Psoas muscle (tissue), 8 donors: ENCODE measurements at places on chromosomes 13 and 19. TPM values are rescaled to one million over a fixed set of nuclear protein-coding genes. Genes with fewer than 3 reads are reported as not detected.

The RNF225 gene
- total RNA-seq: not detected

The ISOC2 gene
- 78.0 TPM for total RNA-seq

The NAPSA gene
- 0.29 TPM for total RNA-seq

The ZNF773 gene
- 5.7 TPM for total RNA-seq

The CALR gene
- total RNA-seq: 170 TPM

The KLF2 gene
- 24.8 TPM for total RNA-seq

The ZNF791 gene
- 18.9 TPM for total RNA-seq

The FAM174C gene
- total RNA-seq: 18.1 TPM

The ATP1A3 gene
- total RNA-seq: 0.15 TPM

The METTL21C gene
- total RNA-seq: 1.4 TPM

The TYROBP gene
- total RNA-seq: 22.1 TPM

The NPAS1 gene
- 0.23 TPM for total RNA-seq

The DMKN gene
- total RNA-seq: 0.45 TPM

The ZNF835 gene
- total RNA-seq: 1.1 TPM

The ZNF486 gene
- 0.50 TPM for total RNA-seq

The TTYH1 gene
- 0.67 TPM for total RNA-seq

The FCAR gene
- total RNA-seq: 1.0 TPM

The ADGRE2 gene
- total RNA-seq: 0.82 TPM

The ZNF823 gene
- 1.9 TPM for total RNA-seq

The PODNL1 gene
- total RNA-seq: 0.18 TPM

The CRX gene
- total RNA-seq: not detected

The ATP4B gene
- total RNA-seq: not detected

The PGLYRP1 gene
- not detected for total RNA-seq

The DCT gene
- 0.27 TPM for total RNA-seq

The MUC16 gene
- total RNA-seq: not detected

The STOML3 gene
- total RNA-seq: not detected

The CLEC17A gene
- not detected for total RNA-seq

The POU4F1 gene
- total RNA-seq: 0.77 TPM

The KLK4 gene
- not detected for total RNA-seq

The TYK2 gene
- total RNA-seq: 57.6 TPM

The SH2D3A gene
- total RNA-seq: 0.13 TPM

The NTN5 gene
- 0.21 TPM for total RNA-seq

The CD33 gene
- total RNA-seq: 3.1 TPM

The SHISA7 gene
- not detected for total RNA-seq

The SOX1 gene
- not detected for total RNA-seq

The DNMT1 gene
- total RNA-seq: 20.2 TPM

The ZNF99 gene
- total RNA-seq: not detected

The IRS2 gene
- 36.0 TPM for total RNA-seq

The GFY gene
- not detected for total RNA-seq

The C13orf42 gene
- not detected for total RNA-seq
